T-helper 17 cell (primary cell): ENCODE measurements at places on chromosomes 1 and 21.

DNA sequence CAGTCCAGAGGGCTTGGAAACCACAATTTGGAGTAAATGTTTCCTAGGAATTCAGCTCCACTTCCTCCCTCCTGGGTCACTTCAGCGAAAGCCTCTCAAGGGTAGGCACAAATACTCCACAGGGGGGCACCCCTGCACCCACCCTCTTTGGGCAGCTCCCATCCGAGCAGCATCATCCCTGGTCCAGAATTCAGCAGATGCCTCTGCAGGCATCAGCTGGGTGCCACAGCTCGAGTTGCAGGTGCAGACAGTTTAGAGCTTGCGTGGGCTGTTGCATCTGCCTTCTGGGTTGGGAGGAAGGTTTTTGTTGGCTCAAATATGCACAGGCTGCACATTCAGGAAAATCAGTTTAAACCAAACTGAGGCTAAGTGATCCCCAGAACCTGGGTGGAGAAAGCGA lies 25.0 kb downstream of the KANK4 start:
- DNase-seq: no peak

- no peak for DNase-seq
Measured at GRCh38 chr1:1325288-1326074, 879 bp downstream of the CPTP start.

GRCh38 chr1:94428441-94428840 lies 10.3 kb downstream of the ABCD3 start:
- DNase-seq: no peak

GRCh38 chr1:172638885-172639831 lies 19.7 kb upstream of the FASLG start:
- DNase-seq: peak; percentile 47

DNA sequence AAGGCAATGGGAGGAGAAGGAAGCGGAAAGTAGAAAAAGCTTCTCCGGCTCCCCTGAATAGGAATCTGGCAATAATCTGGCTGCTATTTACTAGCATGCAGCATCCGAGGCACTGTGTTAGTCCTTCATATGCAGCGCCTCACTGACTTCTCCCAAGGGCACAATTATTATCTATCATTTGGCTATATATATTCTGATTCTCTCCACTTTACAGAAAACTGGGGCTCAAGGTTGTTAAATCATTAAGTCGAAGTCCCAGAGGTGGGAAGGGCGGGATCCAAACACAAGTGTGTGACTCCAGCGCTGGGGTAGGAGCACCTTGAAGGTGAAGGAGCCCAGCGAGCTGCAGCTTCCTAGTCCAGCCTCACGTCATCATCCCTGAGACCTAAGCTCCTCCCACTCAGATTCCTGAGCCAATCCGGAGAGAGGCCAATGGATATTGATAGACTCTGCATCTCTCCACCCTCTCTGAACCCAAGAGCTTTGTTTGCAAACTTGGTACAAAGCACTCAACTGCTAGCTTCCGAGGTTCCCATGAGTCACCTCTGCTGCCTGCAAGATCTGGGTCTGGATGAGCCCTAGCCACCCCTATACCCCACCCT lies 16.6 kb upstream of the EYA3 start:
- DNase-seq: no peak

- no peak for DNase-seq
Measured at GRCh38 chr1:239349699-239350098, 36.7 kb upstream of the CHRM3 start.

DNA sequence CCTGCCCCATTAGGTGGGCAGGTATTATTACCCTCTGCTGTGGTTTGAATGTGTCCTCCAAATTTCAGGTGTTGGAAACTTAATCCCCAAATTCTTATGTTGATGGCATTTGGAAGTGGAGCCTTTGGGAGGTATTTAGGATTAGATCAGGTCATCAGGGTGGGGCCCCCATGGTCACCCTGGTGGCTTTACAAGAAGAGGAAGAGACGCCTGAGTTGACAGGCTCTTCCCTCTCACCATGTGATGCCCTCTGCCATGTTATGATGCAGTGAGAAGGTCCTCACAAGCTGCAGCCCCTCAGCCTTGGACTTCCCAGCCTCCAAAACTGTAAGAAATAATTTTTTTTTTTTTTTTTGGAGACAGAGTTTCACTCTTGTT lies 8.8 kb upstream of the THEMIS2 start:
- DNase-seq: no peak

DNA sequence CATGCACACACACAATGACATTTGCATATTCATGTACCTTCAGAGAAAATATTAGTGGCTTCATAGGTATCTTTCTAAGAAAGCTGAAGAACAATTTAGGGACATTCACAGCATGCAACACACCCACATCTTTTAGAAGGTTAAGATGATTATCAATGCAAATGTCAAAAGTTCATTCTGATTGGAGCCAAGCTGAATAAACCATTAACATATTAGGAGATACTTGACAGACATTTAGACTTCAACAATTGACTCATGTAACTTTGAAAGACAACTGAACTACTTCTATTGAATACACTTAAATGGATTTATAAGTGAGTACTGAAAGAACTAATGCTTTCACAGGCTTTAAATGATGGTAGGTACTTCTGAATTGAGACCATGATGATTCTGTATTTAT lies 111.1 kb downstream of the LHX8 start:
- DNase-seq: no peak

DNA sequence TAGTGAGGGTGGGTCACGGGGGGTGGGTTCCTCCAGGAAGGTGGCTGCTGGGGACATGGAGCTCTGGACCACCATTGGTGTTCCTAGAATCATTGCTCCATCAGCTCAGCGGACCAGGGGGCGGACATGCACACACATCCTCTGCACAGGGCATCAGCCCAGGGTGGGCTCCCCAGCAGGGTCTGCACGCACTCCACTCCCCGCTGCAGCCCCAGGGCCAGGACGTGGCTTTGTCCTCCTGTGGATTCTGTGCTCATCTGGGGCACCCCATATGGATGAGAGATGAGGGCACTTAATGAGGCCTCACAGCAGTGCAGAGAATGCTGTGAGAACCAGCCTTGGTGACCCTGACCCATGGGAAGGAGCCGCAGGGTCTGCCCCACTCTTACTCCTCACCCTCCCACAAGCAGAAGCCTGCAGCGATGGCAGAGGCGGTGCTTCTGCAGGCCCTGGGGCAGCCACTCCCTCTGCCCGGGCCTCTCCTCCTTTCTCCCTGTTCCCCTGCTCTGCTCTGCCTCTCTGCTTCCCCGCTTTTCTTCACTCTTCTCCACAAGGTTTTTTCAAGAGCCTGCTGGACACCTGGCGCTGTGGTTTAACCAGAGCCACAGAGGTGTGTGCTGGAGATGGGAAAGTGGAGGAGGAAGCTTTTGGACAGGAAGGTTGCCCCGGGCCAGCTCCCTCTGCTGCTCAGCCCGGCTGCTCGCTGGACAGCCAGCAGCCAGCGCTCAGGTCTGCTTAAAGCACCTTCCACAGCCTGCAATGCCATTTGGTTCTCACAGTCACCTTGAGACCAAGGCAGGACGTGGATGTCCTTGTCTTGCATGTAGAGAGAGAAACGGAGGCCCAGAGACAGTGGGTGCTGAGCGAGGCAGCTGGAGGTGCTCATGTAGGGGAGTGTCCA lies 26.3 kb upstream of the PCBP3 start:
- DNase-seq: no peak

DNA sequence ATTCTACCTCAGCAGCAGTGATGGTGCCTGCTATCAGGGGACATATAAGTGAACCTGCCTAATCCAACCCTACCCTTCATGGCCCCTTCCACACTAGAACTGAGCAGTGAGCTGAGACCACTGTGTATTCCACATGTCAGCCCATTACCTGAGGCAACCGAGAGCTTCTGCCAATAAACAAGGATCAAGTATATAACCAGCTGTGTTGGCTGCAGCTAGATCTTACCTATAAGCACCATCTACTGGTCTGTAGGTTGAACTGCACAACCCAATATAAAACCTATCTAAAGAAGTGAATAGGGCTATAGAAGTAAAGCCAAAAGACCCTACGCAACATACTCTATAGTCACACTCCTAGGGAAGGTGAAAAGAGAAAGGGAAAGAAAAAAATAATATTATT lies 376.9 kb downstream of the HHIPL2 start:
- DNase-seq: no peak

- DNase-seq: no peak
Measured at GRCh38 chr1:171472183-171472647, 13.1 kb upstream of the PRRC2C start.

- no peak for DNase-seq
Measured at GRCh38 chr1:34796990-34797389, 4.2 kb downstream of the GJA4 start.

DNA sequence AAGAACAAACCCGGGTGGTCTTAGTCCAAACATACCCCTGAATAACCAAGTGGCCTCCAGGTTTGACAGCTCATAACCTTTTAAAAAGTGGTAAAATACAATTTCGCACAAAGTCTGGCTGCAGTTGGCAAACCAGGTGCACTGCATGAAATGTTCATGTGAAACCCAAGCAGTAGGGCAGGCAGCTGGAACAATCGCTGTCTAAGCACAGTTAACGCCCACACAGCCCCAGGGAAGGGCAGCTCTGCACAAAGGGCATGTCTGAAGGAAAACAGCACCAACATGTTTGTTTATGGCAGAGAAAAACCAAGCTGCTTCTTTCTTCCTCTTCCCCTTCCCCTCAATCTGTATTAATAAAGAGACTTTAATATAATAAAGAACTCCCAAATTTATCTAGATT lies 49.5 kb downstream of the KIAA1614 start:
- no peak for DNase-seq

GRCh38 chr1:29112705-29113412 lies 10.8 kb downstream of the TMEM200B start:
- no peak for DNase-seq

DNA sequence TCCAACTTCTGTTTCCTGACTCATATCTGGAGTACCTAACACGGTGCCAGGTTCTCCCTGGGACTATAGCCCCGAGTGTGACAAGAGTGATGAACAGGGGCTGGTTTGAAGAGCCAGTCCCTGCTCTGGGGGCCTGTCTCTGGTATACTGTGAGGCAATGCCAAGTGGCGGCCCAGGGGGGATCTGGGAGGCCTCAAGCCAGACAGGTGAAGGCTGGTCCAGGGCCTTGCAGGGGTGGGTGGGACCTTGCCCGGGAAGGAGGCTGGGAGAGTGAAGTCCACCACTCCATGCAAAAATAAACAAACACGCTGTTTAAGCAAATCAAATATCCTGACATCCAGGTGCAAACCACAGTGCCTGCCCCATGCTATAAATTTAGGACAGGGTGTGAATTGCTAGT lies 6.8 kb upstream of the PLXNA2 start:
- DNase-seq: no peak

- peak; percentile 66 for DNase-seq
Measured at GRCh38 chr1:155277902-155278688, 832 bp downstream of the HCN3 start.

DNA sequence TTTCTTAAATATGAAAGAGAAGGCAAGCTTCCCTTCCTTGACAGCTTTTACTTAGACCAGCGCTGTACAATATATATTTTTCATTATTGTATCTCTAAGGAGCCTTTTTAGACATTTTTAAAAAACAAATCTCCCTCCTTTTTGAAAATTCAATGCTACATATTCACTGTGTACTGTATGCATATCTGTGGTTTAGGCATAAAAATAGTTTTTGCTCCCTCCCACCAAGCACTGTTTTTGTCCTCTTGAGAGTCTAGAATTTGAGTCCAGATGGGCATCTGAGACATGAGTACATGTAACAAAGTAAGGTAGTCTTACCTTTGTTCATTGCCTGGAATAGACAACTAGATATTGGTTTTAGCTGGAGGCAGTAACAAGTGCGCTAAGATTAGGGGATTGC lies 488.5 kb upstream of the RUNX1 start:
- DNase-seq: no peak
